Activated T-helper 1 cell treated with Interleukin-2 at 50 U/mL for 16 hours (primary cell): ENCODE measurements at places on chromosomes 6 and 20.

DNA sequence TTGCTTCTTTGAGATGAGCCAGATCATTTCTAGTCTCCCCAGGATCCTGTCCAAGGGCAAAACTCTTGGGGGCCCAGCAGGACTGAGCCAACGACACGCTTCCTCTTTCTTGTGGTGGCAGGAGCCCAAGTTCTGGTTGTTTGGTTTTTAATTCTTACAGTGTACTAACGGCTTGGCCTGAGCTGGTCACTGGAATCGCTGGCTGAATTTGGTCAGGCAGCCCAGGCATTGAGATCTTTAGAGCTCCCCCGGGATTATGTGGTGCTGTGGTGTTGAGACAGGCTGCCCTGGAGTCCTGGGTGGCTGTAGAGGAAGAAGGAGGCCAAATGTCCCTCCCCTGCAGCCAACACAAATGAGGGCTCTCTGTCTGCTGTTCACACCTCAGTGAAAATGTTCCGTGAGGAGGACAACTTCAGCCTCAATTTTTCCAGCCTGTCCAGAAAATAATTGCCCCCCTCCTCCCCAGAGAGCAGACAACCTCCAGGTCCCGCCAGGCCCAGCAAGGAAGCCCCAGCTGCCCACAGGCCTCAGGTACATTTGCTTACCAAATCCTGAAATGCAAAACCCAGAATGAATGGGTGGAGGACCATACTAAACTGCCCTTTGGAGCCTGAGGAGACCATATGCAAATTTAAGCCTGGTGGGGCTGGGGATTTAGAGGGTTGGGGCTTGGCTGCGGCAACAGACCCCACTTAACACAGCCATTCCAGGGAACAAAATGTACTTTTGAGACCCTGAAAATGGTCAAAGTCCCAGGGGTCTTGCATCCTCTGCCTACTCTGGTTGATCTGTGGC is 23.6 kb downstream of the BNIP5 start:
- DNase-seq: no peak

DNA sequence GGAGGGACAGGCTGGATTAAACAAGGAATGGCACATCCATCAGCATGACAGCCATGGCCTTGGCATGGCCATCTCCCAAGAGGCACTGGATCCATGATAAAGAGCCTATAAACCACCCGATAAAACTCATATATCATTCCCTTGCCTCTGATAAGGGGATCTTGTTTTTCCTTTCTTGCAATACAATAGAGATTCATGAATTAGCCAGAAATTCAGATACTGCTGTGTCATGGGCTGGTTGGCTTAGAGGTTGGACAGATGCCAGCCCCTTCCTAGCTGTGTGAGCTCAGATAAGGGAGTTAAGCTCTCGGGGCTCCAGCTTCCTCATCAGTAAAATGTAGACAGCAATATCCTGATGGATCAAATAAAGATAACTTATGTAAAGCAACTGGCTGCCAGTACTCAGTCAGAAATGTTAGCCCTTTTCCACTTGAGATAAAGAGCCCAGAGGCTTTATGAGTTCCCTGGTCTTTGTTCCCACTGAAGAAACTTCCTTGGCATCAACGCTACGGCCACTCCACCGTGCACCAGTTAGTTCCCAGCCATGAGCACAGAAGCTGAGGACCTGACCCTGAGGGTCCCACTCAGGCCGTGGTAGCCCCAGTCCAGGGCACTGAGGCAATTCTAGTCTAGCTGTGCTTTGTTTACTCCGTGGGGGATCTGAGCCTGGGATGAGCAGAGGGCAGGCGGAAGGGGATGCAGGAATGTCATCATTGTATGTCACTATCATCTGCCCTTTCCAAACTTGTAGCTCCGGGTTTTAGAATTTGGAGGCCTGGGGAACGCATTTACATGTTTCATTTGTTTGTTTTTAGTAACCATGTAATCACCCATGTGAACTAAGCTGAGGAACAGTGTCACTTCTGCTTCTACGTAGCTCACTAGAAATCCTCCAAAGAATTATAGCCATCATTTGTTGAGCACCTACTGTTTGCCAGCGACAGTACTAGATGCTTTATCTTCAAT is 67.2 kb upstream of the TBC1D7 start:
- DNase-seq: no peak

GRCh38 chr6:2396846-2397630 is 151.6 kb upstream of the GMDS start:
- no peak for DNase-seq

- DNase-seq: no peak
Measured at GRCh38 chr20:41054070-41054846, 25.6 kb downstream of the TOP1 start.

- DNase-seq: no peak
Measured at GRCh38 chr20:9417665-9418064, 96.7 kb upstream of the LAMP5 start.

DNA sequence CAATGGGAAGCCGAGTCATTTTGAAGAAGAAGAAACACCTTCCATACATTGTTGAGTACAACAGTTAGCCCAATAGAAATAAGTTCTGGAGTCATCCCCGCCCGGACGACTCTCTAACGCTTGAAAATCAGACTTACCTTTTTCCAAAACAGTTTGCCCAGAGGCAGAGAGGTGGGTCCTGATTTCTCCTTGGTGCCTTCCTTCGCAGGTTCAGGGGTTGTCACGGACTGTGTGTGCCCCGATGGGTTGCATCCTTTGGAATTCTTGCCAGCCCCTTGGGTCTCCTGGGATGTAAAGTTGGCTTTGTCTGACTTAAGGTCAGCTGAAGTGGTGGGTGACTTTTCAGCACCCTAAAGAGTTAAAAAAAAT is 85.3 kb downstream of the BCAS1 start:
- DNase-seq: no peak

DNA sequence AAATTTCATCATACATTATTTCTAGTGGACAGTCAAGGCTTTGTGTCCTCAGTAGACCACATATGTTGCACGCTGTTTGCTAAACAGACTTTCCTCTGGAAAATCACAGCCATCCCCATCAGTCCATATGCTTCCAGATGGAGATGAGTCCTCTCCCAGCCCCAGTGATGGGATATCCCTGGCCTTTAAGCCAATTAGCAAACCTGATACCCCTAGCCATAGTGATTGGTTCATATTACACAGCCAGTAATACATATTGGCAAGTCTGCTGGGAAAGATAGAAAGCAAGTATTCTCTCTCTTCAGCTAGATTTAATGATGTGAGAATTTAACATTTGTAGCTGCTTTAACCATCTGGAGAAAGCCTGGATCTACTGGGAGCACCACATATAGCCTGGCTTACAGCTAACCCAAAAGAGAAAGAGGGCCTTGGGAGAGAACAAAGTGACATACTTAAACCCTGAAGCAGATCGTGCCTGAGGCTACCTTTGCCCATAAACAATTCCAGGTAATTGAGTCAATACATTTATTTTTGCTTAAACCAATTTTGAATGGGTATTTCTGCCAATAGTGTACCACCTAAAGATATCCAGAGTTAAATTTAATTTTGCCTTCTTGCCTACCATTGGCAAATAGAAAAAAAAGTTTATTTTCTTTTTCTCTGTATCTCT is 103.5 kb upstream of the HIVEP1 start:
- no peak for DNase-seq

- DNase-seq: no peak
Measured at GRCh38 chr20:42018979-42019378, 400.8 kb upstream of the CHD6 start.

GRCh38 chr20:50651676-50652075 is 39.7 kb downstream of the RIPOR3 start:
- no peak for DNase-seq

- no peak for DNase-seq
Measured at GRCh38 chr6:159533016-159533415, 160.0 kb downstream of the SOD2 start.

DNA sequence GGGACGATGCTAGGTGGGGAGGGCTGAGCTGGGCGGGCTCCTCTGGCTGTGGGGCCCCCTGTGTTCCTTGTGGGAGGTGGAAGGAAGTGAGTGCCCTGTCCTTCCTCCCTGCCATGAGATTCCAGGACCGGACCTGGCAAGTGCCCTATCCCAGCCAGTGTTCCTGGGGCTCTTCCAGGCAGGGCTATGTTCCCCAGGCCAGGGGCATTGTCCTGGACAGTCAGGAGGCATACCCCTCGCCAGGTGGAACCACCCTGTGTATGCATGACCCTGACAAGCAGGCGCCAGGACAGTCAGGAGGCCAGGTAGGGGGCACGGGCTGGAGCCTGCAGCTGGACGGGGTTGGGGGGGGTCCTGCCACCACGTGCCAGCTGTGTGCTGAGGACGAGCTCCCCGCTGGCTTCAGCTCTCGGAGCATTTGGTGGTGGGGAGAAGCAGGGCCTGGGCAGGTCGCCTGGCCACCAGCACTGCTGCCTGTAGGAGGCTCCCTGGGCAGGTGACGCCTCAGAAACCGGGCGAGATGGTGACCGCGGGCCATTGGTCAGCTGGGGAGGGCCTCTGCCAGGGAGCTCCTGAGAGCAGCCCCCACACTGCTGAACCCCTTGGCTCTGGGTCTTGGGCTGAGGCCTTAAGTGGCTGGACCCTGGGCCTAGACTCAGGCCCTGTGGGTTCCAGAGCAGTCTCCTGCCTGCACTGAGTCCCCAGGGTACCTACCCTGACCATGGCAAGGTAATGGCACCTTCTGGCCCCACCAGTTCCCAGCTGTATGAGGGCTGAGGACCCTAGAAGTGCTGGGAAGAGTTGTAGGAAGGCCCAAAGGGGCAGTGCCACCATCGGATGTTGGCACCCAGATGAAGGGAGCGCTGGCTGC is 694 bp downstream of the SLC17A9 start:
- DNase-seq: no peak

DNA sequence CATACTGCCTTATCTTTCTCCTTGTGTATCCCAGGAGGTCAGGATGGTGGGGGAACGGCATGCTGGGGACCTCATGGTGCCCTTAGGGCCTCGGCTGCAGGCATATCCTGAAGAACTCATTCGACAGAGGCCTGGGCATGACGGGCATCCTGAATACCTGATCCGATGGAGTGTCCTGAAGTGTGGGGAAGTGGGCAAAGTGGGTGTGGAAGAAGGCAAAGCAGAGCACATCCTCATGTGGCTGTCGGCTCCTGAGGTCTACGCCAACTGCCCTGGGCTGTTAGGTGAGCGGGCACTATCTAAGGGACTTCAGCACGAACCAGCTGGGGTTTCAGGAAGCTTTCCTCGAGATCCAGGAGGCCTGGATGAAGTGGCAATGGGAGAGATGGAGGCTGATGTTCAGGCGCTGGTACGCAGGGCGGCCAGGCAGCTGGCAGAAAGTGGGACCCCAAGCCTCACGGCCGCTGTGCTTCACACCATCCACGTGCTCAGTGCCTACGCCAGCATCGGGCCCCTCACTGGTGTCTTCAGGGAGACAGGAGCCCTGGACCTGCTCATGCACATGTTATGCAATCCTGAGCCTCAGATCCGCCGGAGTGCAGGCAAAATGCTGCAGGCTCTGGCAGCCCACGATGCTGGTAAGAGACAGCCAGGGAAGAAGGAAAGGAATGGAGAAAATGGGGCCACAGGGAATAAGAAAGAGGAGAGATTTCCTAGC is 2.4 kb downstream of the CUL9 start:
- DNase-seq: no peak

DNA sequence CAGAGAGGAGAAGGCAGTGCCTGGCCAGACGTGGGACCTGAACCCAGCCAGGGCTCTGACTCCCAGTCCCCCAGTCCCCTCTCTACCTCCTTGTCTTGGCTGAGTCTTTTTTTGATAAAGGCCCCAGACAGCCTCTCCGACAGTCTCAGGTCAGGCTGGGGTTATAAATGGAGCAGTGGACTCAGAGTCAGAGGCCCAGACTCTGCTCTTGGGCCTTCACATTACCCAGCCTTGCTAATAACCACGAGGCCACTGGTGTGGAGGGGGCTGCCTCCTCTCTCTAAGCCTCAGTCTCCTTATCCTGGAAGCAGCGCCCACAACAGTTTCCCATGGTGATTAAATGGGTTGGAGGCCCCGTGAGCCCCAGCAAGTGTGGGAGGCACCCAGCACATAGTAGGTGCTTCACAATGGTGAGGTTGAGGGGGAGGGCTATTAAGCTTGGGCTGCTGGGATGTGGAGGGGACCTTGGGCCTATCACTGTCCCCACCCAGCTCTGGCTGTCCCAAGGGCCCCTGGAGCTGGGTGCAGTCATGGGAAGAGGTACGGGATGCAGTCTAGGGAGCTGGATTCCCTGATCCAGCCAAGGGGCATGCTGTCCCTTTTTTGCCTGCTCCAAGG is 35.7 kb downstream of the TGM2 start:
- no peak for DNase-seq

GRCh38 chr6:44956396-44956795 is 371.7 kb upstream of the RUNX2 start:
- DNase-seq: no peak

DNA sequence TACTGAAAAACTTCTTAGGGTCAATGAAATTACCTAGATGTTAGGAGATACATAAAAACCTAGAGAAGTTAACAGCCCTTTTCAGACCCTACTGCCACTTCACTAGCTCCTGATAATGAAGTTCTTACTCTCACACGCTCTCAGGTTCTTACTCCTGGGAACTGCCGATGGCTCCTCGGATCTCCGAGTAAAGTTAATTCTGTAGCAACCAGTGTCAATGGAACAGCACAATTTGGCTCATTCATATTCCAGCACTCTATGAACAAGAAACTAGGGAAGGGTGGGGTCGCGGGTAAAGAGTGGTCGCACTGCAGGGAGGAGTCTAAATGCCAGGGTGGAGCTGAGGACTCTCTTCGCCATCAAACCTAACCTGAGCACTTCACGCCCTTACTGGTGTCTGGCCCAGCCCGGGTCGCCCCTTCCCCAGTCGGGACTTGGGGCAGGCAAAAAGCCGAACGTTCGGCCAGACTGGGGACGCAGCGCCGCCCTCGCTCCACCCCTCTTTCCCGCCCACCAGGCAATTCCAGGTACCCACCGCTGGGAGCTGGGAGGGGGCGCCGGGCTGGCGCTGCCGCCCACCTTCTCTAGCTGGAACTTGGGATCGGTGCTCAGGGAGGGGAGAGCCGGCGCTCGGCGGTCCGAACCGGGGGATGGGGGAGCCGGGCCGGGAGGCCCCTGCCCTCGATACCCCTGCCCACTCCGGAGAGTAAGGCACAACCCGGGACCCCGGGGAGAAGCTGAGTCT is 744 bp downstream of the RAB23 start:
- DNase-seq: peak; percentile 23

GRCh38 chr6:48315915-48316314 is 204.9 kb upstream of the PTCHD4 start:
- no peak for DNase-seq

DNA sequence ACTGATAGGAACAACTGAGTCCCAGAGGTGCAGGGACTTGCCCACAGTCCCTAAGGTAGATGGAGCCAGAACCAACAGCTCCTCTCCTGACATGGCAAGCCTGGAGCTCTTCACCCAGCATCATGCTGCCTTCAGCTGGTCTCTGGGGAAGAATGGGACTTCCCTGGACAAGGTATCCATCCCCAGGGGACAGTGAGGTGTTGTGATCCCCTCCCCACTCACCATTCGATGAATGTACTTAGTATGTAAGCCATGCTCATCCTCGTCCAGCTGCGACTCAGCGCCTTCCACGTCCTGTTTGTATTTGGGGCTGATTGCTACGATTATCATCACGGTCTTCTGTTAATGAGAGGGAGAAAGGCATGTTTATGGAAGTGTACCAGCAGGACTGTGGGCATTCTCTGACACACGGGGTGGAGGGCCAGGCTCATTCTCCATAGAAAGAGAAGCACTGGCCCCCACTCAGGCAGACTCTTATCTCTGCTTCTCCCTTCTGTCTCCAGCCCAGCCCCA is 39.4 kb downstream of the TRAF3IP2 start:
- DNase-seq: no peak

GRCh38 chr6:70709826-70710225 is 42.1 kb downstream of the SMAP1 start:
- DNase-seq: no peak

- DNase-seq: no peak
Measured at GRCh38 chr6:1096967-1097765, 214.7 kb upstream of the FOXQ1 start.

- DNase-seq: no peak
Measured at GRCh38 chr6:159890792-159891191, at the start of gene MAS1. Gene MAS1, plus strand, starts transcription at chr6:159890988. Its CDS starts 15,968 bp downstream, at chr6:159906956.
